ENCODE measurements at places on chromosomes 13 and 19. TPM values are rescaled to one million over a fixed set of nuclear protein-coding genes. Genes with fewer than 3 reads are reported as not detected.

- peak; percentile 71 for DNase-seq
- H3K27me3 ChIP-seq: no peaks in the 10 kb centered on the region
- peak overlapping the region; percentile 60 for H3K4me3 ChIP-seq
These were observed 41.9 kb downstream of the ADPRHL1 start for GRCh38 chr13:113411216-113412023.

The KLHL1 gene
- not detected for total RNA-seq

DNA sequence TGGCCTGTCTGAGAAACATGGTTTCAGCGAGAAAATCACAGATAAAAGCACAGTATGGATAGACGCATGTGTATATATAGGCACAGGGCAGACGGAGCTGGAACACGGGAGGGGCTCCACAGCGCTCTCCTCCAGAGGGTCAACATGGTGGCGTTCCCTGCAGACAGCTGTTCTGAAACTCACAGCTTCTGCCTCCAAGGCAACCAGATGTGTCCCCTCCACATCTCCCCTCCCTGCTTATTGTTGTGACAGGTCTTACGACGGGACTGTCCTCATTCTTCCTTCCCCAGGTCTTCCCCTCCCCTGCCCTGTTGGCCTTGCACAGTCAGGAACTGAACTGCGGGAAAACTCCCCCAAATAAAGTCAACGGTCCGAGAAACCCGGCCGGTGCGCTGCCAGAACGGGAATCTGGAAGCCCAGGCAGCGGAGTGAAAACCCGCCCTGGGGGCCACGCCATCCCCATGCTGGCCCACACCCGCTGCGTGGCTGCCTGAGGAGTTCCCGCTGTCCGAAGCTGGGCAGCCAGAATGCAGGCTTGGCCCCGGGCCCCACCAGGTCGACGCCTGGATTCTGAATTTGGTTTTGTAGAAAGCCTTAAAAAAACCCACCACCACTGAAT lies 2.6 kb upstream of the TIMM13 start:
- peaks cover 30% of the 10 kb centered on the region for H3K4me1 ChIP-seq
- H3K4me3 ChIP-seq: no peak overlapping the region
- H3K27ac ChIP-seq: no peak overlapping the region
- H3K36me3 ChIP-seq: peaks cover 18% of the 10 kb centered on the region
- H3K27me3 ChIP-seq: no peaks in the 10 kb centered on the region

GRCh38 chr13:66933994-66934393 lies 296.1 kb downstream of the PCDH9 start:
- no peaks in the 10 kb centered on the region for H3K27me3 ChIP-seq
- no peaks in the 10 kb centered on the region for H3K36me3 ChIP-seq
- no peak overlapping the region for H3K4me3 ChIP-seq
- DNase-seq: no peak

DNA sequence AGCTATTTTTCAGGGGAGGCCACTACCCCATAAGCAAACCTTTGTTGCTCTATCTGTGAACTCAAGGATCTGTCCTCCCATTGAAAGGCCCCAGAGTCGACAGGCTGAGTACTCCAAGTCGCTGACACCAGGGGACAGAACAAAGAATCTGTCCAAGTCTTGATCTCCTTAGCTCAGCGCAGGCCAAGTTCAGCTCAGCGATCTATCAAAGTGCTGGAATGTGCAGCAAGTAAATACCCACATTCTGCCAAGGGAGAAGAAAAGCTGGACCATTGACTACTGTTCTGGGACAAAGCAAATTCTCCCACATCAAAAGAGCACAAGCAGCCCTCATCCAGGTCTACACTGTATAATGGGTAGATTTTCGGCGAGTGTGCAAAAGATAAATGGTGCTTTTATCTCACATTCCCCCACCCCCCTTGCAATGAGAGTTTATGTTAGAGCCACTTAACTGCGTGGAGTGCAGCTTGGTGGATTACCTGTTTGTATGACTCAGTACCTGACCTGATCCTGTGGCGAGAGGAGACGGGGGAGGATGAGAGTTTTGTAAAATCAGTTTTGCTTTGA lies 391.7 kb upstream of the SGCG start:
- H3K27ac ChIP-seq: no peak overlapping the region
- H3K27me3 ChIP-seq: no peaks in the 10 kb centered on the region
- DNase-seq: no peak

The TGFBR3L gene
- total RNA-seq: not detected

DNA sequence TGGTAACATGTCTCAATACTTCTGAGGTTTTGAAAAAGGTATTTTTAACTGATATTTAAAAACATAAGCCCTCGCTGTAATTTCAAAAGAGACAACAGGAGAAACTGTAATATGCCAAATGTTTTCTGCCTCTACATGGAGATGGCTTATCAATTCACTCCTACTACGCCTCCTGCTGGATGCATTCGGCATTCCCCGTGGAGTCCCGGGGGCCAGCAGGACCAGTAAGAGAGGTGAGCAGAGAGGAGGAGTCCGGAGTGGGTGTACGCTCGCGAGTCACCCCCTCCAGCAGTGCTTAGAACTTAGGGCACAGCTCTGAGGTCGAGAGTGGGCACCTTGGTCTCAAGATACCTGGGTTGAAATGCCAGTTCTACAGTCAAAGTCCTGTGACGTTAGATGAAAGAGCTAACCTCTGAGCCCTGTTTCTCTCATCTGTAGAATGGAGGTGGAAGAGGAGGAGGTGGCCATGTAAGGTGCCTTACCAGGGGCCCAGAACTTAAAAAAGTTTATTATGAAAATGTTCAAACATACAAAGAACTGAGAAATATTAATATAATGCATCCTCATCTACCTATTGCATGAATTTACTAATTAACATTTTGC lies 110.2 kb downstream of the STK24 start:
- H3K27me3 ChIP-seq: no peaks in the 10 kb centered on the region
- H3K36me3 ChIP-seq: peaks cover 18% of the 10 kb centered on the region
- no peaks in the 10 kb centered on the region for H3K4me1 ChIP-seq
- no peak for DNase-seq
- H3K4me3 ChIP-seq: no peak overlapping the region
- no peak overlapping the region for H3K27ac ChIP-seq

The SLAIN1 gene
- total RNA-seq: 10.5 TPM

The CLEC17A gene
- not detected for total RNA-seq

DNA sequence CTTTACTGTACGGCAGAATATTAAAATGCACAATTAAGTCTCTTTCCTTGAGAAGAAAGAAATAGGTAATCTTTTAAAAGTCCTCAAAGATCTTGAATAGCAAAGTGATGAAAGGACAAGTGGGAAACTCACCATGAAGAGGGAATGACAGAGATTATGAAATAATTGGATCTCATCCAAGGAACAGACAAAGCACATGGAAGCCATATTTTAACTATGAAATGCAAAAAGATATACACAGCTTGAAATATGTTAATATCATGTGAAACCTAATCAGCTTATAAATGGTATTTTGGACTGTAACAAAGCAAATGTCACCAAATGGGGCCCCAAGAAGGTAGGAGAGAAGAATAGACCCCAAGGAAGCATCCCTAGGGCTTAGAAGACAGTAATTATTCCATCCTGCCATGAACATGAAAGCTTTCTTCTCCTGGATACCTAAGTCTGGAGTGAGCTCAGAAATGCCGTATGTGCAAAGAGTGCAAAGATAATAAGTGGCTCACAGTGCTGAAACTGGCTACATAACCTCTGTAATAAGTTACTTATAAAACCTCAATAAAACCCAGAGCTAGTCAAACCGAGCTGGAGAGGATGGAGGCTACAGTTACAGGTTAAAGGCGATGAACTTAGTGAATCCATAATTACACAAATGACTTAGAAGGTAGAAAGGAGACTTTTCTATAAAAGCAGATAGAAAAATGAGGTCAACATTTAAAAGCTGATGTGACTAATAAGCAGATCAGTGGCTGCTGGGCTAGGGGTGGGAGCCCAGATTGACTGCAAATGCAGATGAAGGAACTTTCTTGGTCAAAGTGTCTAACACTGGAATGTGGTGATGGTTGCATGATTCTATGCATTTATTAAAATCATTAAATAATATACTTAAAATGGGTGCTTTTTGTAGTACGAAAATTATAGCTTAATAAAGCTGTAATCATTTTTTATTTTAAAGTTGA lies 34.4 kb downstream of the DCLK1 start:
- H3K36me3 ChIP-seq: no peaks in the 10 kb centered on the region
- H3K27me3 ChIP-seq: no peaks in the 10 kb centered on the region
- no peak overlapping the region for H3K4me3 ChIP-seq
- no peak overlapping the region for H3K27ac ChIP-seq
- no peaks in the 10 kb centered on the region for H3K4me1 ChIP-seq
- DNase-seq: no peak

GRCh38 chr13:30737511-30738337 lies 2.4 kb downstream of the ALOX5AP start:
- no peaks in the 10 kb centered on the region for H3K27me3 ChIP-seq
- H3K36me3 ChIP-seq: no peaks in the 10 kb centered on the region
- no peak for DNase-seq
- H3K4me1 ChIP-seq: peaks cover 20% of the 10 kb centered on the region

- DNase-seq: no peak
- no peak overlapping the region for H3K27ac ChIP-seq
- H3K4me1 ChIP-seq: no peaks in the 10 kb centered on the region
These were observed 5.8 kb downstream of the KASH5 start for GRCh38 chr19:49393881-49394280.

DNA sequence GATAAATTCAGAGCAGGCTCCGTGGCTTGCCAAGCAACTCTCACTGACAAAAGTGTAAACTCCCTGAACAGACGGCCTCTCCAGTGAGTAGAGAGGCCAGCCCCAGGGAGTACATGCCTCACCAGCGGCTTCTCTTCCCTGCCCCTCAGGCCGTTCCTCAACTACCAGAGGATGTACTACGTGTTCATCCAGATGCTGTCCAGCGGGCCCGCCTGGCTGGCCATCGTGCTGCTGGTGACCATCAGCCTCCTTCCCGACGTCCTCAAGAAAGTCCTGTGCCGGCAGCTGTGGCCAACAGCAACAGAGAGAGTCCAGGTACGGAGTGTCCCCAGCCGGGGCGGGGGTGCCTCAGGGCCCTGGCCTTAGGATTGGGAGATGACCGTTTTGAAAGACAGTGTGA lies 93.4 kb upstream of the MCF2L start:
- H3K27me3 ChIP-seq: no peaks in the 10 kb centered on the region
- no peak for DNase-seq
- H3K4me1 ChIP-seq: no peaks in the 10 kb centered on the region
- no peak overlapping the region for H3K4me3 ChIP-seq

- H3K4me1 ChIP-seq: peaks cover 19% of the 10 kb centered on the region
- H3K27ac ChIP-seq: no peak overlapping the region
- no peak for DNase-seq
- H3K4me3 ChIP-seq: peak overlapping the region; percentile 71
- H3K27me3 ChIP-seq: no peaks in the 10 kb centered on the region
These were observed 1.5 kb downstream of the ZNF296 start for GRCh38 chr19:45074744-45075300.

- H3K27ac ChIP-seq: no peak overlapping the region
- no peak overlapping the region for H3K4me3 ChIP-seq
- no peaks in the 10 kb centered on the region for H3K27me3 ChIP-seq
- no peak for DNase-seq
- H3K4me1 ChIP-seq: no peaks in the 10 kb centered on the region
These were observed 702.3 kb downstream of the DIAPH3 start for GRCh38 chr13:59461411-59461810.

GRCh38 chr13:64272681-64273080 lies 2857.0 kb upstream of the PCDH20 start:
- no peaks in the 10 kb centered on the region for H3K36me3 ChIP-seq
- H3K27ac ChIP-seq: no peak overlapping the region
- H3K4me3 ChIP-seq: no peak overlapping the region
- no peaks in the 10 kb centered on the region for H3K27me3 ChIP-seq

DNA sequence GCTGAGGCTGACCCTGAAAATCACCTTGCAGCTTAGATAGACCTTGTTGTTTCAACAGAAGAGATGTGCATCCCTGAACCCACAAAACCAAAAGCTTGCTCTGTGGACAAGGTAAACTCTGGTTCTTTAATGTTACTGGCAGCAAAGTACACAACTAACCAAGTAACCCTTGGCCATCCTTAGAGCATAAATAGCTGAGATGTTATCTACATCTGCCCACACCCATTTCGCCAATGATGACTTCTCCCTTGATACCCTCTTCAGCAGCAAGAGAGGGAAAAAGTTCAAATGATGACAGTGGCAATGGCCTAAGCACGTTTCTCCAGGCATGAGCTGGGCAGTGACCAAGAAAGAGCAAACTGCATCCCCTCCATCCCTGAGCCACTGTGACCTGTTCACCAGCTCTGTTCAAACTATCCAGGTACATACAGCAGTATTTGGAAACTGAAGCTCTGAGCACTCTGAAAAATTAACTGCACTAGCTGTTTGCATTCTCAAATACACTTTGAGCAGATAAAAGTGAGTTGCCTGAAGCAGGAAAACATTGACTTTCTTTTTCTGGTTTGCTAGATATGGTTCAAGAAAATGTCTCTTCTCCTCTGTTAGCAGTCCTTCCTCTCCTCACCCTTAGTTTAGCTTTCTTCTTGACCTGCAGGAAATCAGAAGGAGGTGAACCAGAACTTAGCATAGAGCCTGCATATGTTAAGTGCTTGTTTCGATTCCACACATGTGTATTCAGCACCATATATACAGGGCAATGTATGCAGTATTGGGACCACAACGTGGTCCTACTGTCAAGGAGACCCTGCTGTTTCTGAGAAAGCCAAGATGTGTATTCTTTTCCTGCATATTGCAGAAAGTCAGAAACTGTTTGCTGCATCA lies 231.7 kb downstream of the FOXO1 start:
- H3K36me3 ChIP-seq: no peaks in the 10 kb centered on the region
- no peak overlapping the region for H3K27ac ChIP-seq
- peaks cover 12% of the 10 kb centered on the region for H3K4me1 ChIP-seq
- DNase-seq: no peak
- H3K27me3 ChIP-seq: no peaks in the 10 kb centered on the region
- no peak overlapping the region for H3K4me3 ChIP-seq

GRCh38 chr13:29948244-29948643 lies 97.8 kb upstream of the UBL3 start:
- no peaks in the 10 kb centered on the region for H3K27me3 ChIP-seq
- no peaks in the 10 kb centered on the region for H3K4me1 ChIP-seq
- H3K27ac ChIP-seq: no peak overlapping the region
- no peak for DNase-seq
- no peak overlapping the region for H3K4me3 ChIP-seq
- no peaks in the 10 kb centered on the region for H3K36me3 ChIP-seq

GRCh38 chr19:29239213-29239776 lies 26.3 kb upstream of the UQCRFS1 start:
- H3K4me3 ChIP-seq: no peak overlapping the region
- H3K27me3 ChIP-seq: no peaks in the 10 kb centered on the region
- H3K4me1 ChIP-seq: no peaks in the 10 kb centered on the region
- H3K27ac ChIP-seq: no peak overlapping the region

GRCh38 chr19:5048091-5048726 lies 79.3 kb downstream of the KDM4B start:
- H3K4me1 ChIP-seq: peaks cover 41% of the 10 kb centered on the region
- H3K36me3 ChIP-seq: peaks cover 19% of the 10 kb centered on the region
- DNase-seq: peak; percentile 37

The KANK3 gene
- 10.0 TPM for total RNA-seq

All from thoracic aorta (tissue), 2 donors.